H4 (cell line): ENCODE measurements at places on chromosomes 6 and 20. TPM values are rescaled to one million over a fixed set of nuclear protein-coding genes. Genes with fewer than 3 reads are reported as not detected.

GRCh38 chr6:43325876-43326275, 17.2 kb upstream of the CRIP3 start:
- DNase-seq: no peak

GRCh38 chr6:14035874-14036273, 81.7 kb upstream of the CD83 start:
- DNase-seq: no peak

- DNase-seq: no peak
Measured at GRCh38 chr6:118770835-118771234, 119.4 kb upstream of the CEP85L start.

- DNase-seq: no peak
Measured at GRCh38 chr6:12935637-12936036, 219.1 kb downstream of the PHACTR1 start.

DNA sequence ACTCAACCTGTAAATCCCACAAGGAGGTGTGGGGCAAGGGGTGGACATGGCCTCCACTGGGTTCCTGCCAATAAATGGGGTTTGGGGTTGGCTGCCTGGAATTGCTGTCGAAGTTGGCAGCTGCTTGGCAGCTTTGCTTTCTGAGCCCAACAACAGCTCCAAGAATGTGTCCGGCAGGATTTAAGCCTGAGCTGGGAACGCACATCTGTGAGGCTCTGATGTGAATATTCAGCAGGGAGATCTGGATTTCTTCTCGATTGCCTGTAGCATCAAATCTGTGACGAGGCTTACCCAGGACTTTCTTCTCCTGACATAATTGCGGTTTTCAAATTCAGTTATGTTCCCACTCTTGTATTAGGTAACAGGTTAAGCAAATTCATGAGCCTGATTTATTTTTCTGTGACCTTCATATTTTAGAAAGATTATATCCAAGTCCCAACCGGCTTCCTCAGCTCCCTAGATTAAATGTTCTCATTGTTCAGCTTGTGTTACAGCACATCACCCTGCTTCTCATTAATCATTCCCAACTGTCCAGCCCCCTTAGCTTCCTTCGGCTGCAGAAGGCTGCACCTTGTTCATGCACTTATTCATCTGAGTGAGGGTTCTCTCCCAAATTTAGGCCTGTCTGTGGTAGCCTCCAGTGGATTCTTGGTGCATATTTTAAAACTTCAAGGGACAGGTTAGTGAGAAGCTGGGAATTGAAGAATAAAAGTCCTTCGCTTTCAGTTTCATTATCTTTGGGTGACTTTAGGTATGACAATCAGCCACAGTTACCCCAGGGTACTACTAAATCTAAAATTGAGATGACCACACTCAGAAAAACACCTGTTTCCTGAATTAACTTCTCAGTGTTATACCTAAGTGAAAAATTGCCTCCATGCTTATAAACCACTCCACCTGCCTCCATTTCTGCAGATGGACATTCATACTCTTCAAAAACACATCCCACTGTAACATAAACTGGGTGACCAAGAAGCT, 310.0 kb downstream of the ESR1 start:
- no peak for DNase-seq

DNA sequence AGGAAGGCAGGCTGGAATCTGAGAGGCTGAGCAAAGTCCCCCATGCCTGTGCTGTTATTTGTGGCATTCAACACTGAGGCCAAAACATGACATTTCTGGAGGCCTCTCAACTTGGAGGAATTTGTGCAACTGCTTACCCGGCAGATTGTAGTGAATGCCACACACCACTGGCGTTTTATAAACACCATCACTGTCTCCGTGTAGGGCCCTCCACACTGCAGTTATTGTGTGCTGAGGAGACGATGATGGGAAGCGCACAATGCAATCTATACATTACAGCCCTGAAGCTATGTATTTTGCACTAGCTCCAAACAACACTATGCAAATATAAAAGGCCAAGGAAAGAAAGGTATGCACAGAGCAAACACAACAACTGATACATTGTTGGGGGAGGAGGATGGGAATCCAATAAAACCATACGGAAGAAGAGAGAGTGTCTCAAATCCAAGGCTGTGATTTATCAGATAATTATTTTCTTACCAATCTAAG, 106.5 kb downstream of the SMLR1 start:
- no peak for DNase-seq

DNA sequence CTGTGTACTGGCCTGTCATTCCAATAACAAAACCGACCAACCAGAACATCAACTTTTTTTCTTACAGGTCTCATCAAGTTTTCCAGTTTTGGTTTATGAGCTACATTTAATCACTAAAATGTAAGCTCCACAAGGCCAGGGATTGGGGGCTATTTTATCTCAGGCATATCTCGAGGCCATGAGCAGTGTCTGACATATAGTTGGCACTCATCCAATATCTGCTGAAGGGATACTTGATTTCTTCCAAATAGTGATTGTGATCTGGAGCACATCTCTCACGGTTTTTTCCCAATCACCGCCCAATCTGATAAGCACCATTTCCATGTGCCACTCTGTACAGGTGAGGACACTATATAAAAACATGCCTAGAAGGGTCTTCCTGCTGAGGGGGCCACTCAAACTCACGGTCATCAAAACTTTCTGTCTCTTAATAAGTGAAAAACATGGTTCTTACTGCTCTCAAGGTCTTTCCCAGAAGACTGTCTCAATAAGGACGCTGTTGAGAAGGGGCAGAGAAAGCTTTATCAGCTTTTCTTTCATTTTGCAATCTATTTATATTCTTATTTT, 65.5 kb downstream of the MAN1A1 start:
- DNase-seq: no peak

DNA sequence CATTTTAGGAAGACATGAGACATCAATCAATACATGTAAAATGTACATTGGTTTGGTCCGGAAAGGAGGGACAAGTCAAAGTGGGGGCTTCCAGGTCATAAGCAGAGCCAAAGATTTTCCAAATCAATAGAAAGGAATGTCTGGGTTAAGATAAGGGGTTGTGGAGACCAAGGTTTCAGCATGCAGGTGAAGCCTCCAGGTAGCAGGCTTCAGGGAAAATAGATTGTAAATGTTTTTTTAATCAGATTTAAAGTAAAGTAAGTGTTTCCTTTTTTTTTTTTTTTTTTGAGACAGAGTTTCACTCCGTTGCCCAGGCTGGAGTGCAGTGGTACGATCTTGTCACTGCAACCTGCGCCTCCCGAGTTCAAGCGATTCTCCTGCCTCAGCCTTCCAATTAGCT, 16.8 kb upstream of the SERPINB9 start:
- no peak for DNase-seq

DNA sequence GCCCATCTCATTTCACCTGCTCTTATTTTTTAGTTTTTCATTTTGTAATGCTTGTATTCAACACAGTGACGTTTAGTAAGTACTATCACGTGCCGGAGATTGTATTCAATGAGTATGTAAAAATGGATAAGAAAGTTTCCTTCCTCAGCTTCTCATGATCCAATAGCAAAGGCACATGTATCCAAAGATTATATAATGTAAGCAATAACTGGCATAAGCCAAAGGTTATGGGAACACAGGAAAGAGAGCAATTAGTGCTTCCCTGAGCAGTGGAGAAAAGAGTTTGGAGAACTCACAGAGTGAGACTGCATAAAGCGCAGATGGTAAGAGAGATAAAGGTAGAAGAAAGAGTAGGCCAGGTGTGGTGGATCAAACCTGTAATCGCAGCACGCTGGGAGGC, 21.8 kb upstream of the LTV1 start:
- DNase-seq: no peak

DNA sequence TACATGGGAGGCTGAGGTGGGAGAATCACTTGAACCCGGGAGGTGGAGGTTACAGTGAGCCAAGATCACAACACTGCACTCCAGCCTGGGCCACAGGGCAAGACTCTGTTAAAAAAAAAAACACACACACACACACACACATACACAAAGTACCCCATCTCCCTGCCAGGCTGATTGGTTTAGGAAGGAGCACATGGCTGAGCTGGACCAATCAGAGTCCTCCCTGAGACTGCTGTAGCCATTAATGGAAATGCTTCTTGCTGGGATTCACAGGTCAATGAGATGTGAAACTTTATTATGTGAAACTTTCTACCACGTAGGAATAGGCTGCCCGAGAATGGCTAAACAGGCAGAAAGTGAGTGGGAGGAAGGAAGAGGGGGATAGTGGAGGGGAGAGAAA, 2.9 kb downstream of the TREM1 start:
- DNase-seq: no peak

GRCh38 chr20:45469336-45470261, at the start of gene WFDC2:
TSS of gene WFDC2 (plus strand) at chr20:45469753. CDS start at chr20:45469782, 29 bp downstream.
- no peak for DNase-seq

DNA sequence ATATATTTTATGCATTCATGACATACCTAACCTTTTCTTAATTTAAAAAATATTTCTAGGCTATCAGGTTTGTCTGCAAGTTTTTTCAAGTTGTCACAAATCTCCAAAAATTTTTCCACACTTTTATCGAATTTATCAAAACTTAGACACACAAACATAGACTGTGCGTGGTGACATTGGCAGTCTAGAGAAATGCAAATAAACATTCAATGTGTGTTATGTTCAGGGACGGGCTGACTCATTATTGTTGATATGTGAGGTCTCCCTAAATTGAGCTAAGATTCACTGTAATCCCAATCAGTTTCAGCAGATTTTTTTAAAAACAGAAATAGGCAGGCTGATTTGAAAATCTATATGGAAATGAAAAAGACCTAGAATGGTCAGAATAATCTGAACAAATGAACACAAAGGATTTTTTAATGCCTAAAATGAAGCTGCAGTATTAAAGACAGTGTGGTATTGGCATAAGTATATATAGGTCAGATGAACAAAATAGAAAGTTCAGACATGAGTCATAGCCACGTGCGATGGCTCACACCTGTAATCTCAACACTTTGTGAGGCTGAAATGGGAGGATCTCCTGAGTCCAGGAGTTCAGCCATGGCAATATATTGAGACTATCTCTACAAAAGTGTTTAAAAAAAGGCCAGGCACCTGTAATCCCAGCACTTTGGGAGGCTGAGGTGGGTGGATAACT, 19.2 kb downstream of the BLTP3A start:
- no peak for DNase-seq

DNA sequence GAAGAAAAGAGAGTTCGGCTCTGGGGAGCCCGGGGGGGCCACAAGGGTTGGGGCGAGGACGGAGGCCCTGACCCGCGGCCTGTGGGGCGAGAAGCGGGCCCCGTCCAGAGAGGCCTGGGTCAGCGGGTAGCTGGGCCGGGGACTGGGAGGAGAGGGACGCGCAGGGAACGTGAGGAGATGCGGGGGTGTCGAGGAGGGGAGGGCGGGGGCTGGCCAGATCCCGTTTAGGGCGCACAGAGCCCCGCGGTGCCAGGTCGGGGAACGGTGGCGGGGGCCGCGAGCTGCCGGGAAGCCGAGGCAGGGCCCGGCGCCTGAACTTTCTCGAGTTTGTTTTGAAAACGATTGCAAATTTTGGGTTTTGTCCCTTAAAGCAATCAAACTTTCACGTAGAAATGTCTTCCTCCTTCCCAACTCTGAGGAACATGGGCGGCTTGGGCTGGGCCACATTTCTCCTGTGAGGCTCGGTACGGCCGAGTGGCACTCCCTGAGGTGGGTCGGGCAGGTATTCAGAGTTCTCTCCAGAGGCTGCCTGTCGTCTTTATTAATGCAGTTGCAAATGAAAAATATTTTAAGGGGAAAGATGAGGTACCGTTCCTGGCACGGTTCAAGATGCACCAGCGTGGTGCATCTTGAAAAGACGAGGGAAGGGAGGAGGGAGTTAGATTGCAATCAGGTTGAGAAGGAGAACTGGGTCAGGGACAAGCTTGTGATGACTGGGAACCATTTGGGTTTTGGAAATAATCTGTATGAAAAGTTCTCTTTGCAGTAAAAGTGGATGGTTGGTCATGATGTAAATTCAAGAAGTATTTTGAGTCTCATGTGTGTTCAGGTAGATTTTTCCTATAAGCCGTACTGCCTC, 972 bp downstream of the RNF8 start:
- DNase-seq: no peak

GRCh38 chr6:167726043-167726621, 100.6 kb upstream of the AFDN start:
- DNase-seq: no peak

- no peak for DNase-seq
Measured at GRCh38 chr20:16129411-16129810, 443.8 kb downstream of the KIF16B start.

DNA sequence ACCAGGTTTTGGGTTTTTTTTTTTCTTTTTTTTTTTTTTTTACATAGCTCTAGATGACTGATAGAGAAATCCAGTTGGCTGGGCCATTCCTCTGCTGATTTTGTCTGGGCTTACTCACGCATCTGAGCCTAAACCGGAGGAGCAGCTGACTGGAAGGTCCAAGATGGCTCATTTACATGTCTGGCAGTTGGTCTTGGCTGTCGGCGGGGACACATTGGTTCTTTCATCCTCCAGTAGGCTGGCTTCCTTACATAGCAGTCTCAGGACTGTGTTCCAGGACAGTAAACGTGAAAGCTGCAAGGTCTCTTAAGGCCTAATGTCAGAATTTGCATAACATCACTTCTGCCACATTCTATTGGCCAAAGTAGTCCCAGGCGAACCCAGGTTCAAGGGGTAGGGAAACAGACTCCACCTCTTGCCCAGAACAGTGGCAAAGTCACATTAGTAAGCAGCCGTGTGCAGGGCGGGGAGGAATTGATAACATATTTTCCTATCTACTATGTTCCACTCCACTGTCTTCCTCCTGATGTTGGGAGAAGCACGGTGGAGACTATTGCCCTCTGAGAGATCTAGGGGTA, 87.0 kb downstream of the CDH22 start:
- no peak for DNase-seq

DNA sequence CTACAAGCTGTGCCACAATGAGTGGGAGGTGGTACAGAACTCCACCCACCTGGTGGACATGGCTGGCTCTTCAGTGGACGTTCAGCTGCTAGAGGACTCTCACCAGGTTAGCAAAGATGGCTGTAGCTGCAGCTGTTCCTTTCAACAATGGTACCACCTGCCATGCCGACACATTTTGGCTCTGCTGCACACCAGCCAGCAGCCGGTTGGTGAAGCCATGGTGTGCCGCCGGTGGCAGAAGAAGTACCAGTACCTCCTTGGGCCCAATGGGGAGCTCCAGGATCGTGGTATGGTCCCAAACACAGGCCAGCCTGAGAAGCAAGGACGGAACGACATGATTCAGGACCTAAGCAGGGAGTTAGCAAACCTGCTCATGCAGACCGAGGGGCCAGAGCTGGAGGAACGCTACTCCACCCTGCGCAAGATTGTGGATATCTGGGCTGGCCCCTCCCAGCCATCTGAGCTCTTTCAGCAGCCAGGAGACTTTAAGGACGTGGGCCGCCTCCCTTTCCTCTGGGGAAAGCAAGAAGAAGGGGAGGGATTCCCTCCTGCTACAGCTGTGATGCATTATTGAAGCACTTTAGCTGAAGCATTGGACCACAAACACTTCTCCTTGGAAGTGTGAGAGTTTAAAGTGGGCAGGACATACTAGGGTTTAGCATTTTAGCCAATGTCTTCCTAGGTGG, 2.8 kb upstream of the ZSWIM1 start:
- no peak for DNase-seq

IRF4 gene
- not detected in 2 replicates for total RNA-seq

SLC22A16 gene
- not detected in 2 replicates for total RNA-seq

PLCB1 gene
- 9.0 and 10.6 TPM in 2 replicates for total RNA-seq

BMP5 gene
- total RNA-seq: 0.37 and 1.2 TPM in 2 replicates
